RWPE1 (cell line): ENCODE measurements at places on chromosomes 12 and 14.

- DNase-seq: no peak
Observed at GRCh38 chr14:60277605-60278190, 28.7 kb downstream of the PPM1A start.

GRCh38 chr12:64004641-64005040 is 160.1 kb downstream of the SRGAP1 start:
- no peak for DNase-seq

- DNase-seq: no peak
Observed at GRCh38 chr12:8057839-8058238, 8.3 kb downstream of the C3AR1 start.

- no peak for DNase-seq
Observed at GRCh38 chr14:37589715-37590427, 5.2 kb downstream of the FOXA1 start.

GRCh38 chr12:98453492-98453891 is 61.9 kb upstream of the TMPO start:
- DNase-seq: no peak

GRCh38 chr12:3658327-3659163 is 94.4 kb downstream of the CRACR2A start:
- DNase-seq: no peak
